ENCODE measurements at places on chromosomes 6 and 20.

GRCh38 chr6:166540631-166541331, 45.7 kb downstream of the RAMACL start:
- no peak for DNase-seq

DNA sequence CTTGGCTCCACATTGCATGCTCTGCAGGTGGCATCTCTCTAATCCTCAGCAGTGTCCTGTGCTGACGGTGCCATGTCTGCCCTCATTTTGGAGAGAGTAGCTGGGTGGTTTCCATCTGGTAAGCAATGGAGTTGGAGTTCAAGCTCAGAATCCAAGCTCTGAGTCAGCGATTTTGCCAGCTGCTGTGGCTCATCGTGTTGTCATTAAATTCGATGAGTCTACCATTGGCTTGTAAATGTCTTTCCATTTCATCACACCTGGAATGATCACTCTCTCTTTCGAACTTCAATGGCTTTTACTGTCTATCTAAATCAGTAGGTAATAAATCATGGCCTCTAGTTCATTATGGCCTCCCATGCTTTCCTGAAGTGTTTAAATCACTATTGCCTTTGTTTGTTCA, 378.5 kb upstream of the TSHZ2 start:
- DNase-seq = no peak

DNA sequence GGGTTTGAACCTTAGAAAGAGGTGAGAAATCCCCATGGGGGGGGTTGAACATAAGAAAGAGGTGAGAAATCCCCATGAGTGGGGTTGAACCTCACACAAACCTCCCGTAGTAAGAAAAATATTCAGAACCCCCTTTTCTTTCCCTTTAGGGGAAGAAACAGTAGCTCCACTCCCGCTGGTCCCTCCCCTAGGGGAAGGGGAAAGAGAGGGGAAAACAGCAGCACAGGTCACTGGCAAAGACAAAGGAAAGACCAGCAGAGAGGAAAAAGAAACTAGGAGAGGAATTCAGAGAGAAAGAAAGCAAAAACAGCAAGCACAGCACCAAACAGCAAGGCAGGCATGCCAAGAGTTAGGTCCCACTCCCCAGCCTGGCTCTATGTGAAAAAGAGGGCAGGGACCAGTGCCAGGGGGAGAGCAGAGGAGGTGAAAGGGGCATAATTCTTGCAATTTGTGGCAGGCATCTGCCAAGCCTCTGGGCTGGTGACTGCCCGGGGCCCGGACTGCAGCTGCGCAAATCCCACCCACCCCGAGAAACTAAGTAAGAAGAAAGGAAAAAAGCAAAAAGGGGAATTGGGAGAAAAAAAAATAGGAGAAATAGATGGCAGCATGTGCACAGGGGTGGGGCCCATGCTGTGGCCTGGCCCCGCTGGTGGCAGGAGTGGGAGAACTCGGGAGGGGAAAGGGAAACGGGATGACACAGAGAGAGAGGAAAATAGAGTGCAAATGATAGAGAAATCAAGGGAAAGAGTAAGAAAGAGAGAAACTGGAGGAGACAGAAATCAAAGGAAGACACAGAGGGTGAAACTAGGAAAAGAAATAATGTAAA, 15.1 kb upstream of the GOPC start:
- no peak for DNase-seq

DNA sequence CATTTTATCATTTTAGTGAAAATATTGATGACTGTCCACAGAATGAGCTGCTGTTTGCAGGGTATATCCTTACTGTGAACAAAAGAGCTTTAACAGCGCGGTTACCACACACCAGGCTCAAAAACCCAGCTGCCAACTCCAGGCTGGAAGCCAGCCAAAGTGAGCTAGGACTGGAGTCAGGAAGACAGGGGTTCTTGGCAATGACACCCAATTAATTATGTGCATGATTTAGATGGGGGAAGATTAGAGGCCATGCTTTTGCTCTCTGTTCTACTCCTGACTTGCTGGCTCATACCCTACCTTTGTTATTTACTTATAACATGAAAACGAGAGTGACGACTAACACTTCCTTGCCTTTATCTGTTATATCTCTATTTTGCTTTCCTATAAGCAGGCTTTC, 128.9 kb upstream of the SHLD1 start:
- DNase-seq = no peak

GRCh38 chr20:50987493-50988210, 29.0 kb downstream of the MOCS3 start:
- DNase-seq = peak; percentile 94
